ENCODE measurements at places on chromosomes 5 and 9. TPM values are rescaled to one million over a fixed set of nuclear protein-coding genes. Genes with fewer than 3 reads are reported as not detected.

PLAC8L1 gene
- 0.31 TPM for total RNA-seq

SET gene
- 162 TPM for total RNA-seq

ZNF366 gene
- 0.41 TPM for total RNA-seq

GRIA1 gene
- total RNA-seq: 0.22 TPM
